Stimulated activated CD4-positive, alpha-beta T cell treated with anti-CD3 and anti-CD28 coated beads, TNF-alpha, amount 100 ng/mL, for 1 hour (primary cell): ENCODE measurements at places on chromosomes 2 and 18.

GRCh38 chr2:66447677-66448076 is 12.8 kb downstream of the MEIS1 start:
- no peak for DNase-seq

DNA sequence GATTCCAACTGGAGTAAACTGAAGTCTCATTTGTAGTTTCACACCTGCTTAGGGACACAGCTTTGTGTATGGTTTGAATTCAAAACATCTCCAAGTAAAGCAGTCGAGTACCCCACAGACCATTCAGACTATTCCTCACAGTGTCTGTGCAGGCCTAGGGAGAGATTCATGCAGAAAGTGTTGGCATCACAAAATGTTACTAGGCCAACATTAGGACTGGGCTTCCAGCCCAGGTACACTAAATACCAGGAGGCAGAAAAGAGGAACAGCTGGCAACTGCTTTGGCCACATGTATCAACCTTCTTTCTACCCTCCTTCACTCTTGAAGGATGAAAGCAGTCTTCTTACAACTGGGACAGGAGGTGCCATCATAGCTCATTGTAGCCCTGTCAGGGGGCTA is 270.4 kb upstream of the TMEFF2 start:
- no peak for DNase-seq

DNA sequence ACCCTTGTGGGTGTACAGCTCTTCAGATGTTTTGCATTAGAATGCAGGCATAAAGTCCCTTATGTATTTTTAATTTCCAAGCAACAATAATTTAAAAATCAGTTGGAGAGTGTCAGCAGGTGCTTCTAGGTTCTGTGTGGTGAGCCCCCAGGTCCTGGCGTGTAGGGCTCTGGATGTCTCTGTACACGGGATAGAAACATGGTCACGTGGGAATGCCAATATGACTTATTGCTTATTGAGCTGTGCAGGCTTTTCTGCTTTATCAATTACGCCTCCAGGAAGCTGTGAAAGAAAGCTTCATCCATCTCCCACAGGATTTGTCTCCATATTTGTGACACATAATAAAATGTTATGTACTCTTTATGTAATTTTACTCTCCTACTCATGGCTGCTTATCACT is 37.8 kb downstream of the PRELID3A start:
- DNase-seq, result no peak

DNA sequence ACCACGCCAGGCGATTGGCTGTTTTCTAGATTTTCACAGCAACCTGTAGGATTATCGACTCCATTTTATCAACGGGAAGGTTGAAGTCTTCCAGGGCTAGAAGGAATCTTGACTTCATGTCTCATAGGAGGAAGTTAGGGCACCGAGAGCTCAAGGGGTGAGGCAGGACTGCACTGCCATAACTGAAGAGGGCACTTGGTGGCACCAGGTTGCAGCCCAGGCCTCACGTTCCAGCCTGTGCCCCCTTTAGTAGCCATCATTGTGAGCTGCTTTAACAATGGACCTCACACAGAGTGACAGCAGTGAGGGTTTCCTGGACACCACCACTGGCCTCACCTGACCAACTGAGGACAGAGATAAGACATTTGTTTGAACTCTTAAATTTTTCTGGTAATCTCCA is 22.9 kb upstream of the RPL37A start:
- no peak for DNase-seq

GRCh38 chr2:180905002-180905401 is 75.4 kb upstream of the UBE2E3 start:
- DNase-seq, result no peak

DNA sequence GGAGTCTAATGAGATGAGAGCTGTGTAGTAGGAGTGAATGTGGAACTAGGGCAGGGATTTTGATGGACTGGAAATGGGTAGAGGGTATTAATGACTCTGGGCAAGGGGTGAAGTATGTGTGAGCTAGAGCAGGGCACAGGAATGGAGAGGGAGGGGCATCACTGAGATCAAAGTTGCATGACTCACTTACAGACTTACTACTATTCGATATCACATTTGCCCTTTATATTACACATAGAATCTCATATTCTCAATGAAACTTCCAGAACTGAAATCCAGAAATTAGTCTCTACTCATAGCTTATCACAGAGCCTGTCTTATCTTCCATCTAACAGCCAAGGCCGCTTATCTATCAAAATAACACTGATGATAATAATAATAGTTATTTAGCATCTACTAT is 20.0 kb upstream of the ITGB6 start:
- DNase-seq, result no peak

DNA sequence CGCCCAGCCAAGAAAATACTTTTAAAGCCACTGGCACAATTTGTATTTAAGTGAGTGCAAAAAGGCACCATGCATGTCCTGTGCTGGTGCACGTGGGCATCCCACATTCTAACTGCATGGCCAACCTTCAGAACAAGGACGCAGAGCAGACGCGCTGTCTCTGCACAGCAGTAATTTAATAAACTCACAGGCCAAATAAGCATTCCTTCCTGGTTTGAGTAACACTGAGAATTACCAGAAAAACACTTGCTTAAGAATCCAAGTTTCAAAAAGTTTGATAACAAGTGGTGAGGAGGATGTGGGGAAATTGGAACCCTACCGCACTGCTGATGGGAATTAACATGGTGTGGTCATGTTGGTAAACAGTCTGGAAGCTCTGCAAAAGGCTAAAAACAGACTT is 38.7 kb downstream of the RPL31 start:
- no peak for DNase-seq

DNA sequence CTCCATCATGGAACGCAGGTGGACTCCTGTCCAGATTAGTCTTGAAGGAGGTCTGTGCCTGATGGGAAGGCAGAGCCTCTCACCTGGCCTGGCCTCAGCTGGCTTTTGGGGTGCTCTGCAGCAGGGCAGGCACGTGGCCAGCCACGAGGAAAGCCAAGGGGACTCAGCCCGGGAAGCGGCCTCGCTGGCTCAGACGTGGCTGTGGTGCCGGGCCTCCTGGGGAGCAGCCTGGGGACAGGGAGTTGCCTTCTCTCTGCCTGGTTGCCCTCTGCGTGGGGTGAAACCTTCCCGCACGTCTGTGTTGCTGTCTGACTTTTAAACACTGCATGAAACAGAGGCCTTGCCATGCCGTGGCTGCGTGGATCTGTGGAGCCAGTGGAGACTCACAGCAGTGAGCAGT is 45.0 kb downstream of the RTP5 start:
- no peak for DNase-seq

- no peak for DNase-seq
Measured at GRCh38 chr18:34707670-34708069, 2.4 kb upstream of the DTNA start.

DNA sequence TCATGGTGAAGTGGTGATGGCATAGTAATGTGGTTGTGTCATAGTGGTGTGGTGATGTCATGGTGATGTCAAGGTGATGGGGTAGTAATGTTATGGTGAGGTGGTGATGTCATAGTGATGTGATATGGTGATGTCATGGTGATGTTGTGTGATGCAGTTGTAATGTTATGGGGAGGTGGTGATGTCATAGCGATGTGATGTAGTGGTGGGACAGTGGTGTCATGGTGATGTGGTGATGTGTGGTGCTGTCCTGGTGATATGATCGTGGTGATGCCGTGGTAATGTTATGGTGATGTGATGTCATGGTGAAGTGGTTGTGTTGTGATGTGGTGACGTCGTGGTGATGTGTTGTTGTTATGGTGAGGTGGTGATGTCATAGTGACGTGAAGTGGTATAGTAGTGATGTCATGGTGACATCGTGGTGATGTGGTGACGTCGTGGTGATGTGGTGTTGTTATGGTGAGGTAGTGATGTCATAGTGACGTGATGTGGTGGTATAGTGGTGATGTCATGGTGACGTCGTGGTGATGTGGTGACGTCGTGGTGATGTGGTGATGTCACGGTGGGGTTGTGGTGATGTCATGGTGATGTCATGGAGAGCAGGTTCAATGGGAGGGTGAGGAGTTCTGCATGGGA is 242.7 kb upstream of the MYT1L start:
- no peak for DNase-seq

DNA sequence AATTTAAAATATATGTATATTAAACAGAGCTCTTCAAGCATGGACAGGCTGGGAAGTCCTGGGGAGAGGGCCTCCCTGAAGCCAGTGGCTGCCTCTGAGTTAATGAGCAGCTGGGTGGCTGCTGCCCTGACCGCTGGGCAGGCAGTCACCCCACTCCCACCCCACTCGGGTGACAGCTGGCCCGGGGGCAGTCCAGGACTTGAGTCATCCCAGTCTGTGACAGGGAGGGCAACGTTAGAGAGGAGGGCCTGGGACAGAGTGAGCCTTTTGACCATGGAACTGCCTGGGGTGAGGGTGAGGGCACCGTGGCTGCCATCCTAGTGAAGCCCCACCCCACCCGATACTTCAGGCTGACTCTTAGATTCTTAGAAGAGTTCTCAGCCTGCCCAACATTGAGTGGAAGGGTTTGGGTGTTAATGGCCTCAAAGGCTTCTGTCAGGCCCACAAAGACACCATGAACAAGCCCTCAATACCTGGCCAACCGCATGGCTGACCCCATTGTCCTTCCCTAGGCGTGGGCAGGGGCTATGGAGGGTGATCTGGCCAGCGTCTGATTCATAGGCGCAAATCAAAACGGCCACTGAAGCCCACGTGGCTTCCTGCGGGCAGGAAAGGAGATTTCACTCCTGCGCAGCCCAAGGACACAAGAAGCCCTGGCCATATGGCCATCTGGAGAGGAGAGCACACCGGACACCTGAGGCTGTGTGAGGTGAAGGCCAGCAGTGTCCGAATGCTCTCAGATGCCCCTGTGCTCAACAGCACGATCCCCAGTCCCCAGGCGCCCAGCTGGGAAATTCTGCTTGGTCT is 47.5 kb downstream of the MRPS5 start:
- DNase-seq, result no peak

GRCh38 chr2:209472871-209473270 is 49.0 kb downstream of the MAP2 start:
- DNase-seq, result no peak

DNA sequence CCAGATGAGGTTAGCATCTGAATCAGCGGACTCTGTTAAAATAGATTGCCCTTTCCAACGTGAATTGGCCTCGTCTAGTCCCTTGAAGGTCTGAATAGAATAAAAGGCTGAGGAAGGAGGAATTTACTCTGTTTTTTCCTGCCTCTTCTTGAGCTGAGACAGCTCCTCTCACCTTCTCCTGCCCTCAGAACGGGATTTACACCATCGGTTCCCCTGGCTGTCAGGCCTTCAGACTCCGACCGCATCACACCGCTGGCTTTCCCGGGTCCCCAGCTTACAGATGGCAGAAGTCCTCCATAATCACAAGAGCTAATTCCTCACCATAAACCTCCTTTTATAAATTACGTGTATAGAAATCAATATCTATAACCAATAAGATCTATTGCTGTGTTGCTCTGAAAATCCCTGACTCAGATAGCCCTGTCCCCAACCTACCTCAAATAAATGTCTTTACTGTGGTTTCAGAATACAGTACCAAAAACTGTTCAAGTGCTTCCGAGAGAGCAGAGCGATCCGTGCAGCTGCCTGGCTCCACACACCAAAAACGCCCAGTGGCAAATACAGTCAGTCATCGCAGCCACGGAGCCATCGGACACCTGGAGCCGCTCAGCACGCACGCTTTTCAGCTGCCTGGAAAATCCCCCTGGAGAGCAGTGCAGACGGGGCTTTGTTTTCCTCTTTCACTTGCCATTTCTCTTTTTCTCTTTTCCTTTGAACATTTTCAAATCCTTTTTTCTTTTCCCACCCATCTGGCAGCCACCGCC is 196.9 kb downstream of the NRP2 start:
- no peak for DNase-seq
